ENCODE measurements at places on chromosomes 1 and 21.

DNA sequence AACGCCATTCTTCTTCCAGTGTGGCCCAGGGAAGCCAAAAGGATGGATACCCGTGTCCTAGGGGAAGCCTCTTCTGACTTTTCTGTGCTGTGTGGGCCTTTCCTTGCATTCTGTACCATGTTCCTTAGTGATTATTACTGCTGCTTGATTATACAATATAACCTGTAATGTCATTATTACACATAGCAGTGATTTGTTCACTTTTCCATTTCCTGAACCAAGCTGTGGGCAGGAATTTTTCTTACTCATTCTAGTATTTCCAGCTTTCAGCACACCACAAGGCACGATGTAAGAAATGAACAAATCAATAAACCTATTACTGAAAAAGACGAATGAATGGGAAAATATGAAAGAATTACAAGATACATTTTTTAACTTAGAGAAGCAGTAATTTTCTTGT is 8.4 kb upstream of the USP33 start:
- DNase-seq, result no peak

DNA sequence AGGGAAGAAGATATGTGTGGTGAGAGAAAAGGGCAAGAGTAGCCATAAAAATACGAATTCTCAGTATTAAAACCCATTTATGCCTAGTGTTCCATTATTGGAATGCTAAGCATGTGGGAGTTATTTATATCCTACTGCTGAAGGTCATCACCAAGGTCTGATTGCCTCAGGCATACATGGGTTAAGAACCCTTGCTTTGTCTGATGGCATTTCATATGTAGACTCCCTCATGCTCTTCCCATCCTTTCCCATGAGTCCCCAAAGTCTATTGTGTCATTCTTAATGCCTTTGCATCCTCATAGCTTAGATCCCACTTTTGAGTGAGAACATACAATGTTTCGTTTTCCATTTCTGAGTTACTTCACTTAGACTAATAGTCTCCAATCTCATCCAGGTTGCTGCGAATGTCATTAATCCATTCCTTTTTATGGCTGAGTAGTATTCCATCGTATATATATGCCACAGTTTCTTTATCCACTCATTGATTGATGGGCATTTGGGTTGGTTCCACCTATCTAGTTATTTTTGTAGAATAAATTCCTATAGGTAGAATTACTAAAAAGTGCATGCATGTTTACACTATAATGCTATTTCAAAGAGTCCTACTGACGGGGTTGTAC is 172.5 kb downstream of the DYRK1A start:
- DNase-seq, result no peak

GRCh38 chr1:184986250-184986649 is 11.9 kb upstream of the NIBAN1 start:
- DNase-seq, result no peak

DNA sequence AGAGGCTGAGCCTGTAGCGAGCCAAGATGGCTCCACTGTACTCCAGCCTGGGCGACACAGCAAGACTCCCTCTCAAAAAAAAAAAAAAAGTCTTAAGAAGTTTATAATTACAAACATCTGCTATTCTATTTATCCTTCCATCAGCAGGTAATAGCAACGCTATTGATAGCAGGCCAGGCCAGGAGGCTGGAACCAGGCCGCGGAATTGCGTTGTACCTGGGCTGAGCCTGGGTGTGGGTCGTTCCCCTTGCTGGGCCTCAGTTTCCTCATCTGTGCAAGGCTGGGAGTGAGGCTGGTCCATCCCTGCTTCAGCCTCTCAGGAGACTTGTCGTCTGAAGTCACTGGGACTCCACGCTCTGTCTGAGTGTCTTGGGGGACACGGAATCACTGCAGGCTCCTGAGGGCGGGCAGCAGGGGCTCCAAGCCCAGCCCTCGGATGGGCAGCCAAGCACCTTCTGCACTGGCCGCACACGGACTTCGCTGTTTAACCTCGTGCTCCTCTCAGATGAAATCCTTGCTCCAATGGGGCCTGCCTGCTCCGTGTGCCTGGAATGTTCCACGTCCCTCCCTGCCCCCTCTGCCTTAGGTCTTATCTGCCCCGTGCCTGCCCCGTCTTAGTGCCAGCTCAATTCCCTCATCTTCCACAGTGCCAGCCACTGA is 103.9 kb upstream of the C1orf174 start:
- no peak for DNase-seq

DNA sequence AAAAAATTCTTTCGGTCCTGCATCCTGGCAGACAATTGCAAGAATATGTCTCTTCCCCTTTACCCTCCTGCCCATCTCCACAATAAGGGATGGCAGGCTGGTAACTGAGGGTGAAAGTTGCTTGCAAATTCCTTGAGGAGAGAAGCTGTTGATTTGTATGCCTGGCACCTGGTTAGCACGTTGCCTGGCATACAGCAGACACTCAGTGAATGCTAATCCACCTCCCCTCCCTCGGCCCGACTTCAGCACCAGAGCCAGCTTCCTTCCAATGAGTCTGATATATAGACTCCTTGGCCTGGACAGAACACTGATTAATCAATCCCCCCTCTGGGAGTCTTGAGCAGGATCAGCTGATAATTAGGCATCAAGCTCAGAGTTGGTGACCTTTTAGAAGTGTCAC is 39.1 kb downstream of the KCNC4 start:
- DNase-seq, result no peak

DNA sequence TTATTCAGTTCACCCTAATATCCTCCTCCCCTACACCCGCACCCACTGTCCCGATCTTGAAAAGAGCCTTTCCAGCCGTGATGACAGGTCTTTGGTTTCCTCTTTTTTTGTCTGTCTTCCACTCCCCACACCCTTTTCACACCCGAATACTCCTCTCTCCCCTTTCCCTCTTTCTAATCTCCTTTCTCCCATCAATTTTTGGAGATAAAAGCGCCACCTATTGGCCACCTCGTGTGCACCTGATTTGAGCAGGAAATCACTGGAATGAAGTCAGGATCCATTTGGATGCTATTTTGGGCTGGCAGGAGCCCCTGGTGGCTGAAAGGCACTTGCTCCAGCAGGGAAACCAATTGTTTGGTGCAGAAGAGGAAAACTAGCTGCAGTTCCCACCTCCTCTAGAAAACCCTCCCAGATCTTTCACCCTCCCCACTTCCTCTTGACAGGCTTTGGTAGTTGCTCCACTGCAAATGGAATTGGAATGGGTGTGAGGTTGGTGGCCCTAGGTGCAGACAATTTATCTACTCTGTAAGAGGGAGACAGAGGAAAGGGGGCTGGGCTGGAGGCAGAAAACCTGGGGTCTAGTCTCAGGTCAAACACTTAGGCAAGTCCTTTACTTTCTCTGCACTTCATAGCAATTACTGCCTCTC is 8.4 kb downstream of the FOXE3 start:
- DNase-seq, result no peak

DNA sequence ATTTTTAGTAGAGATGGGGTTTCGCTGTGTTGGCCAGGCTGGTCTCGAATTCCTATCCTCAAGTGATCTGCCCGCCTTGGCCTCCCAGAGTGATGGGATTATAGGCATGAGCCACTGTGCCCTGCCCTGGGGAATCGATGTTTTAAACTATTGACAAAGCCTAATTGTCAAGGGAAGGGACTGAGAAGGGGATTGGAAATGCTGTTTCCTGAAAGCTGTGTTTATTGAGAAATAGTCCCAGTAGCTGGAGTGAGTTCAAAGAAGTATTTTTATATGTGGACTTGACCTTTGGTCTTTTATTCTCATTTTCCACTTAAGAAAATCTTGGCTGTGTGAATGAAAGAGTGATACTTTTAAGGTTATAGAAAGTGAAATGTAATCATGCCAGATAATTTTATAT is 47.5 kb downstream of the KIF1B start:
- no peak for DNase-seq

DNA sequence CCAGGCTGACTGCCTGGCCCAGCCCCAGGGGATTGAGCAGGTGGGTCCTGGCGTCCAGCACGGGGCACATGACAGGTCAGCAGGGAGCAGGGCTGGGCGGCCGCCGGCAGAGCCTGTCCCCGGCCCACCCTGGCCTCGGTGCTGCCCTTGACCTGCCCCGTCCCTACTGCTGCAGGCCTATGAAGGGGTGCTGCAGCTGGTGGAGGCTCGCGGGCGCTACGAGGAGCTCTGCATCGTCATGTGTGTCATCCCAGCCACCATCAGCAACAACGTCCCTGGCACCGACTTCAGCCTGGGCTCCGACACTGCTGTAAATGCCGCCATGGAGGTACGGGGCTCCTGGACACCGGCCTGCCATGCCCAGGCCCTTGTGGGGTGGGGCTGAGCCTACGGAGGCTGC is 15.6 kb downstream of the CFAP410 start:
- DNase-seq, result no peak

DNA sequence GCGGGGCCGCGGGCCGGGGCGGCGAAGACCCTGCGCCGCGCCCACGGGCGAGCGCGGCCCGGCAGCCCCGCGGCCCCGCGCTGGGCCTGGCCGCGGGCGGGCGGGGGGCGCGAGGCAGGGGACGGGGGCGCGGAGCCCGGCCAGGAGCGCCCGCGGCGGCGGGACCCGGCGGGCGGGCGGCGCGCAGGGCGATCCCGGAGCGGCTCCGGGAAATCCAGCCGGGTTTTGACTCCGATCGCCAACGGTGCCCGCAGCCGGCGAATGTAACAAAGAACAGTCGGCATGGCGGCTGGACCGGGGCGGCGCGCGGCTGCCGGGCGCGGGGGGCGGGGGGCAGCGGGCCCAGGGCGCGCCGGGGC is 334 bp downstream of the PRDM15 start:
- peak; percentile 78 for DNase-seq

DNA sequence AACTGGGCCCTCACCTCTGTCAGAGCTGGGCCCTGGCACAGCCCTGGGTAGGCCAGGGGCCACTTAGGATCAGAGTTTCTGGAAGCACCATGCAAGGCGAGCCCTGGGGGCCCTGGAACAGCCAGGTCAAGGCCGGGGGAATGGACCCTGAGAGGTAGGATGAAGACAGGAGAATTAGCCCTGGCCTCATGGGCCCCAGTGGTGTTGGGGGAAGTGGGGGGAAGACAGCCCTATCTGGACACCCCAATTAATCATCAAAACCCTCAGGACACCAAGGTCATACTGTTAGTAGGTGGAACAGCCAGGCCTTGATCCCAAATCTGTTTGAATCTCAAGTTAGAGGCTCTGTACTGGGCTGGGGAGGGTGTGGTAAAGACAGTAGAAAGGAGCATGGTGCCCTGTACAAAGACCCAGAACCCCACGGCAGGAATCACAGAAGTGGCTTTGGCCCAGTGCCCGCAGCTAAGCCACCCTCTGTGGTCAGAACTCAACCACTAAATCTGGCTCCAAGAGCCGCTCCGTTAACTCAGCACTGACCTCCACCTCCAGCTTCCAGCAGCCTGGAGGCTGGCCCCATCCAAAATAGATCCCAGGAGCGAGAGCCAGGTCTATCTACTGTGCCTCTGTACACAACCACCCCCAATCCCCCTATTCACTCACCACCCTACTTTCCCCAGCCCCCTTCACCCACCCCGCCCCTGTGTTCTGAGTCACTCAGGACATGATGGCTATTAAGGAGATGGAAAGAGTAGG is 14.0 kb upstream of the TRIM63 start:
- DNase-seq, result no peak
